ENCODE measurements at places on chromosomes 1 and 21.

DNA sequence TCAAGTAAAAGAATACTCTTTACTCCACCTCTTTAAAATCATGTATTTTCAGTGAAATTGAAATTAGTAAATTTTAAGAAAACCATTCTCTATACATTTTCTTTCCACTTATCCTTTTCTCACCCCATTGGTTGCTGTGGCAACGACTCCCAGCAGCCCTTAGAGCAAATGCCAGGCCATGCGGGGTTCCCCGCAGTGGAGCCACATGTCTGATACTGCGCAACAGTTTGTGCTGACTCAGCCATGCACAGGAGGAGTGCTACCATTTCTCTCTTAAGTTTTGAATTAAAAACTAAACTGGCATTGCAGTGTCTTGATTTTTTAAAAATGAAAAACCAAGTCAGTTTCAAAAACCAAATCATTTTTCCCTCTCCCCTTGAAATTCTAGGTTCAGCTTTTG is 214.1 kb upstream of the L1TD1 start:
- DNase-seq, result no peak

GRCh38 chr21:25171438-25171837 is 435.8 kb downstream of the MRPL39 start:
- DNase-seq, result no peak

DNA sequence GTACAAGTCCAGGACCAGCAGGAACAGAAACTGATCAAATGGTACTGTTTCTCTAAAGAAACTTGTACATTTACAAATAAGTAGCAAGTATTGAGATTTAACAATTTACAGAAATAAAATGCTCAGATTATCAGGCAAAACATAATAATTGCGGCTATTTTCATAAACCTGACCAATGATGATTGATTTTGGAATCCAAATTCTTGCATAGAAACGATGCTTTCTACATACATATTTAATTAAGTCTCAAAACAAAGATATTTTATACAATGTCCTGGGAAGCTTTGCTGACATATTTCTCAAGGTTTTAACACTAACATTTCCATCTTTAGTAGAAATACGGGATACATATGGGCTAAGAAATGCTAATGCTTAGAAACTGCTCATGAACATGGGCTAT is 157.1 kb downstream of the VAV3 start:
- DNase-seq, result no peak

GRCh38 chr1:29237852-29238619 is 1.7 kb downstream of the PTPRU start:
- peak; percentile 87 for DNase-seq

GRCh38 chr1:172556461-172556860 is 23.5 kb downstream of the SUCO start:
- DNase-seq, result no peak

- DNase-seq, result no peak
Observed at GRCh38 chr1:21048462-21048861, 128.2 kb downstream of the EIF4G3 start.

Measured in posterior cingulate gyrus (tissue), 11 donors.